Activated CD4-positive, alpha-beta T cell treated with anti-CD3 and anti-CD28 coated beads, Interleukin-2, amount 10 ng/mL, durations not matched to agents 24 days and 14 days (primary cell): ENCODE measurements at places on chromosomes 2 and 18. TPM values are rescaled to one million over a fixed set of nuclear protein-coding genes. Genes with fewer than 3 reads are reported as not detected.

Gene RMDN2
- total RNA-seq, result 1.2 and 1.7 TPM in 2 replicates

Gene ASAP2
- 0.40 and 0.83 TPM in 2 replicates for total RNA-seq

Gene SPEG
- total RNA-seq, result 0.07 TPM in 1 of 2 replicates, not detected in the other

Gene HSPE1
- 409 and 411 TPM in 2 replicates for total RNA-seq

DNA sequence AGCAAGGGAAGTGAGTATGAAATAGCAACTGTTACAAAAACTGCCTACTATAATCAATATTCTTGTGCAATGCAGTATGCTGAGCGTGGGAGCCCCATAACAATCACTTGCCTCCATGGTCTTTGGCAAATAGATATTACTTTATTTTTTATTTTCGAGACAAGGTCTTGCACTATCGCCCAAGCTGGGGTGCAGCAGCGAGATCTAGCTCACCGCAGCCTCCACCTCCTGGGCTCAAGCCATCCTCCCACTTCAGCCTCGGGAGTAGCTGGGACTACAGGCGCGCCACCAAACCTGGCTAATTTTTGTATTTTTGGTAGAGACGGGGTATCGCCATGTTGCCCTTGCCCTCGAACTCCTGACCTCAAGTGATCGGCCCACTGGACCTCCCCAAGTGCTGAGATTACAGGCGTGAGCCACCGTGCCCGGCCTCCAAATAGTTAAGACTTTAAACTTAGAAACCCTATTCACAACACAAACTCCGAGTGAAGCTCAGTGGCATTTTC, 1.2 kb upstream of the CCNT2 start:
- DNase-seq, result peak; percentile 72

DNA sequence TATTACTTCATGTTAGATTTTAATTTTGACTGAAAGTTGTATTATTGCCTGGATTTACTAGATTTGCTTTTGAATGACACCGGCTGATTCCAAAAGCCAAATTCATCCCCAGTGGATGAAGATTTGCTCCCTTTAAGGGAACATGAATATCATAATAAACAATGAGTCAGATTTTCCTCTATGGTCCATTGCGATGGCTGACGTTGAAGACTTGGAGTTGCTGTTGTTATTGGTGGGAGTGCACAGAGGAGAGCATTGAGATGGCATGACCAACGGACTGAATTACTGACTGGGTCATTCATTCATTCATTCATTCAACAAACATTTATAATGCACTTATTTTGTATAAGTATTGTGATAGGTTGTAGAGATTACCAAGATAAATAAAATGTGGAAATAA, 33.4 kb upstream of the LYPD1 start:
- no peak for DNase-seq

DNA sequence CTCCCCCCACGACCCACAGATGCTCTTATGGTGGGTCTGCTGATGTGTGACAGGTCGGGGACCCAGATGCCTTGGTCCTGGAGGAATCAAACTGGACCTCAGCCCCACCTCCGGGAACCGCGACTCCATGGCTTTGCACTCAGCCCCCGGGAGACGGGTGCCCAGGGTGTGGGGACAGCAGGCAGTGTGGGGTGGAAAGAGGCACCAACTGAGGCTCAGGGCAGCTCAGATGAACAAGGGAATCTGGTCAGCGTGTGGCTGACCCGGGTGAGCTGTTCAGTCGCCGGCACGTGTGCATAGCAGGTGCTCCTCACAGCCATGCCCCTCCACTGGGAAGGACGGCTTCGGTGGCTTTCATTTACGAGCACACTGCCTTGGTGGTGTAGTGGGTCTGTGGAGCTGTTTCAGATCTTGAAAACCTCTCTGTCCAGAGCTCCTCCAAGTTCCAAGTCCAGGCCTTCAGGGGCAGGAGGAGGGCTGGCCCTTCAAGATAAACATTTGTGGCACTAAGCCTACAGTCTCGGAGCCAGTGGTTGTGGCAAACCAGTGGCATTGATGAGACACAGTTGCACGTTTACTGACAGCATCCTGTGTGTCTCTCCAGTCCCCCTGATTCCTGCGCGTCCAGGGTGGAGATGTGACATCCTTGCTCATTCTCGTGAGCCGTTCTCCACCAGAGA, 471.2 kb upstream of the HS6ST1 start:
- no peak for DNase-seq

DNA sequence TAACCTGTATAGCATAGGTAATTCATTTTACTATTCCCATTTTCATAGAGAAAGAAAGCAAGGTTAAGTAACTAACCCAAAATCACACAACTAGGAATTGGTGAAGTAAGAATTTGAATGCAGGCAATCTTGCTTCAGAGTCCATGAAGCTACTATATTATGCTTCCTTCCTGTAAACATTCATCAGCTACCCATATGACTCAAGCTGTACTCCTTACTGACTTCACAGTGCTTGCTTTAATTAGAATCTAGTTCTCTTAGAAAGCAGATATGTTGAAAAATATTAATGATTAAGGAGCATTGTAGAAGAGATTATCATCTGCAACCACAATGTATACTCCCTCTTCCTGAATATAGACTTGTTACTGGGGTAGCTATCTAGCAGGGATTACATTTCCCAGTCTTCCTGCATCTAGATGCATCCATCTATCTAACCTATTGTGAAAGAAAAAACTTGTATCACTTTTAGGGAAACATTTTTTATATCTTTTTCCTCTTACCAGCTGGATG, 961.6 kb upstream of the CHAC2 start:
- no peak for DNase-seq

- peak; percentile 28 for DNase-seq
These were observed 18.5 kb upstream of the SERPINB12 start for GRCh38 chr18:63523660-63524059.

DNA sequence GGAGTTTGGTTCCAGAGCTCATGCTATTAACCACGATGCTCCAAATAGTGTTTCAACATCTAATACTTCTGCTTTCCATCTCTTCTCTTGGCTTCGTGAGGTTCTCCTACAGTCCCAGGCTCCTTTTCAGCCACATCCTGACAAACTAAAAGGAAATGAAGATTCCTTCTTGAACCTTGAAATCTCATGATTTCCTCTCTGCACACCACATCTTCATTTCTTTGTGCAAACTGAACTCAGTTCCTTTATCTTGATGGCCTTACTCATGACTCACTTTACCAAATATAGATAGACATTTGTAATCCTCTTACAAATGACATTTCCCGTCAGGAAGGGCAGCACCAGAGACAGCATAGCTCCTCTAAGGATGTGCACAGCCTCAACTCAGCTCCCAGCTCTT, 50.0 kb upstream of the ITGA4 start:
- DNase-seq, result no peak

DNA sequence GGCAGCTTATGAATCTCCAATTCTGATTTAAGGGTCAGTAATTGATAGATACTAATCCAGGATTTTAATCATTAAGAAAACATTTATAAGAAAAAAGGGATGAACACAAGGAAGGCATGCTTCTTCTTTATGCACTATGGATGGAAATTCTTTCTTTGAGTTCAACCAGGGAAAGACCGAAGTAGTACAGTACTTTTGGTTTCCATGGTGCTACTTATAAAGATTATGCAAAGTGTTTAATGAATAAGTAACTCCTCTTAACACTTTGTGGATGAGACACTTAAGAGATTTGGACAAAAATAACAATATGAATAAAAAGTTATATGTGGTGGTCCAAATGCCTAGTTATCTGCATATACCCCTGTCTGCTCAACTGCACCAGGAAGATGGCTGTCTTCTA, 666.5 kb upstream of the FANCL start:
- DNase-seq, result no peak

- DNase-seq, result no peak
These were observed 59.9 kb downstream of the ATP9B start for GRCh38 chr18:79129120-79129519.

GRCh38 chr2:170216981-170217380, 39.0 kb downstream of the MYO3B start:
- no peak for DNase-seq

DNA sequence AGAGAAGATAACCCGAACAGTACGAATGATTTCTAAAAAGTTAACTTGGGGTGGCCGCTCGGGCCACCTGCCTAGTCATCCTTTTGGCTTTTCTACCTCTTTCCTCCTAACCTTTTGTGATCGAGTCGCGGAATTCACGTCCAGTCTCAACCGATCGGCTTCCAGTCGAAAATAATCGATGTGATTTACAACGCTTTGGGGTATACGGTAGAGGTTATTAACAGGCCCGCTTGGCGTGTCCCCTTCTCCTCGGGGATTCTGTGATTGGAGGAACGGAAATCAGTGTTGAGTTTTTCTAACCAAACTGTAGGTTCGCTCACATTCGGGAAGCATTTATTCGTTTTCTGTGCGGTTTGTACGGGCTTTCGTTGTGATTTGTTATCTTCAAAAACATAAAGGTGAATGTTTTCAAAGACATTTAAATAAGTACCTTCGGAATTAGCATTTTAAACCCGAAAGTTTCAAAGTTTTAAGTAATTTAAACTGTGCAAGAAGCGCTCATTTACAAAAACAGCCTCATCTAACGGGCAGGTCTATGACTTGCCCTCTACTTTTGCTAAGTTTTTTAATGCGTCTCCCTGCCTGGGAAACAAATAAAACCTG, 588 bp upstream of the FOXI3 start:
- DNase-seq, result peak; percentile 60

- DNase-seq, result no peak
These were observed 298.4 kb upstream of the HS6ST1 start for GRCh38 chr2:128617029-128617590.

GRCh38 chr2:56008661-56009431, 85.3 kb upstream of the EFEMP1 start:
- DNase-seq, result no peak
